ENCODE measurements at places on chromosomes 13 and 19.
A peak's percentile ranks its signal among the peaks of the same experiment; 100 is the strongest.

GRCh38 chr19:43469160-43469480 is 3.7 kb upstream of the LYPD3 start:
- peak; percentile 45 for DNase-seq

DNA sequence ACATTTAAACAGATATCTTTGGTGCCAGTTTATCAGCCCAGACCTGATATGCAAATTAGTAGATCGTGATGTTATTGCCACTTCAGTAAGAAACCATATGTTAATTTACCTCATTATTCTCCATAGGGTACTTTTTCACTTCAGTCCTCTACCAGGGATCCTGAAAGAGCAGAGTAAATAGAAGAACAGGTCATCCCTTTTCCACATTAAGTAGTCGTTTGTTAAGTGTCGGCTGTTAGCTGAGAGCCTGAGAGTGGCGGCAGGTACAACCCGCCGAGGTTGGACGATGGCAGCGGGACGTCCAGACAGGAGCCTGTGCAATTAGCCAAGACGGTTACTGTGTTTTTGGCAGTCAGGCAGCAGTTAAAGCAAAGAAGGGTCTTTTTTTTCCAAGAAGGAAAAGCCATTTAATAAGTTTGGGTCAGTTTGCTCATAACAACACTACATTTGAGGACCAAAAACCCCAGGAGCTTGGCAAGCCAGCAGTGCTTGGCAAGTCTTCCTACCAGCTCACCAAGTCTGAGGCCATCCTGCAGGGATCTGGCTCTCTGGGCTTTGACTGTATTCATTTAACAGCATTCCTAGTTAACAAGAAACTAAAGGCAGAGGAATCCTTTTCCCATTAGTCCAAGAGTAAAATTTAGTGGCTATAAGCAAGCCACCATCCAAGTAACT is 231.8 kb downstream of the SHISA2 start:
- no peak for DNase-seq

GRCh38 chr13:44240611-44241145 is 132.9 kb upstream of the SERP2 start:
- no peak for DNase-seq

DNA sequence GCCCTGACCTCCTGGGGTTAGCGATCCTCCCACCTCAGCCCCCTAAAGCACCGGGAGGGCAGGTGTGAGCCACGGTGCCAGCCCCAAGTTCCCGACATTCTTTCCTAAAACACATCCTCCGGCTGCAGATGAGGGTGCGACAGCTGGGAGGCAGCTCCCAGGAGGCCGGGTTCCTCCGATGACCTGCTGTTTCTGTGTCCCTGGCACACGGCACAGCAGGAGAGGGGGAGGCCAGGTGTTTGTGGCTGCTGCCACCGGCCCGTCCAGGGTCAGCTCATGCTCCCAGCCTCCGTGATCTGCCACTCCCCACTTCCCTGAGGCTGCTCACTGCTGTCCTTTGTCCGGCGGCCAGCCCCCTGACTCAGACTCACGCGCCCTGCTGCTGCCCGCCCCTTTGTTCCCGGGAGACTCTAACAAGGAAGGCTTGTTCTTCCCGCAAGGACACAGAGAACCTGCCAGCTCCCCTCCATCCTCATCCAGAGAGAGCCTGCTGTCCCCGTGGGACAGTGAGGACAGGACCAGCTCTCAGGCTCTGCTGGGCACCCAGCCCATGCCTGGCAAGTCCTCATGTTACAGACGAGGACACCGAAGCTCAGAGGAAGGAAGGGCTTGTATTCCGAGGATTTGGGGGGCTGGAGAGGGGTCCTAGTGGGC is 10.6 kb upstream of the MADCAM1 start:
- DNase-seq: no peak

GRCh38 chr19:36489920-36490415 is 607 bp upstream of the ZNF566 start:
- peak; percentile 81 for DNase-seq

DNA sequence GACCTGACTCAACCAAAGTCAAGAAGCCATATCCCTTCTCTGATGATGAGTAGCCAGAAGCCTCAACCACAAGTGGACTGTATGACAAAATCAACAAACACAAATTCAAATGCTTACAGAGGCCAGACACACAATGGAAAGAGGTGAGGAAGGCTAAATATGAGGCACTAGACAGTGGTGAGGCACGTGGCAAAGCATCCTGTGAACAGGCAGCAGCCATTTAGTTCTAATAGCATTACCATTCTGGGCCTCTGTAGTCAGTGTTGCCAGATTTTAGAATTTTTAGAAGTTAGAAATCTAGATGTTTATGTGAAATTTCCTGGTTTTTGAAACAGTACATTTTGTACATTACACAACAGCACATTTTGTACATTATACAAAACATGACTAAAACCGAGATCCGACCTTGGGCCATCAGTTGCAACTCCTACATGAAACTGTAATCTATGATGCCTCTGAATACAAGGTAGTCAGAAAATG is 403.3 kb downstream of the COG6 start:
- no peak for DNase-seq

DNA sequence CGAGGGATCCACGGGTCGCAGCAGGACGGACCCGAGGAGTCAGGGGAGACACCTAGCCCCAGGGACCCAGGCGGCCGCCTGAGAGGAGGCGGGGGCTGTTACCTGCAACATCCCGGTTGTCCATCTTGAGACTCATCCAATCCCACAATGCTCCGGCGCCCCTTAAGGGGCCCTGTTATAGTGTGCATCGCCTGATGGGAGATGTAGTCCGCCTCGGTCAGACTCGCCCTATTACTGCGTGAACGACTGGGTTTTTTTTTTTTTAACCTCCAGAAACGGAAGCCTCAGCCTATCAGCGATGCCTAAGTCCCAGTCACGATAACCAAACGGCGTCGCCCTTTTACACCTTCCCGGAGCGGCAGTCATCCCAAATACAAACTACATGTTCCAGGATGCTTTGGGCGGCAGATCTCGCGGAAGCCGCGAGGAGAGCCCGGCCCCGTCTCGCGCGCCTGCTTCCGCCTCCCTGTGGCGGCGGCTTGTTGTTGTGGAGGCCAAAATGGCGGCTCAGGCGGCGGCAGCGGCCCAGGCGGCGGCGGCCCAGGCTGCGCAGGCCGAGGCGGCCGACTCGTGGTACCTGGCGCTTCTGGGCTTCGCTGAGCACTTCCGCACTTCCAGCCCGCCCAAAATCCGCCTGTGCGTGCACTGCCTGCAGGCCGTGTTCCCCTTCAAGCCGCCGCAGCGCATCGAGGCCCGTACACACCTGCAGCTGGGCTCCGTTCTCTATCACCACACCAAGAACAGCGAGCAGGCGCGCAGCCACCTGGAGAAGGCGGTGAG is at the start of the genes MAU2 and SUGP1:
Gene MAU2 (plus strand): TSS at position 469 of the 780 bp plus-strand sequence. CDS start 31 bp downstream, at position 500.
Gene SUGP1 (minus strand): TSS at position 149 of the 780 bp plus-strand sequence. CDS start 13 bp downstream, at position 136.
- DNase-seq: peak; percentile 90

GRCh38 chr19:51644636-51645271 is 1.9 kb downstream of the SIGLEC14 start:
- no peak for DNase-seq

DNA sequence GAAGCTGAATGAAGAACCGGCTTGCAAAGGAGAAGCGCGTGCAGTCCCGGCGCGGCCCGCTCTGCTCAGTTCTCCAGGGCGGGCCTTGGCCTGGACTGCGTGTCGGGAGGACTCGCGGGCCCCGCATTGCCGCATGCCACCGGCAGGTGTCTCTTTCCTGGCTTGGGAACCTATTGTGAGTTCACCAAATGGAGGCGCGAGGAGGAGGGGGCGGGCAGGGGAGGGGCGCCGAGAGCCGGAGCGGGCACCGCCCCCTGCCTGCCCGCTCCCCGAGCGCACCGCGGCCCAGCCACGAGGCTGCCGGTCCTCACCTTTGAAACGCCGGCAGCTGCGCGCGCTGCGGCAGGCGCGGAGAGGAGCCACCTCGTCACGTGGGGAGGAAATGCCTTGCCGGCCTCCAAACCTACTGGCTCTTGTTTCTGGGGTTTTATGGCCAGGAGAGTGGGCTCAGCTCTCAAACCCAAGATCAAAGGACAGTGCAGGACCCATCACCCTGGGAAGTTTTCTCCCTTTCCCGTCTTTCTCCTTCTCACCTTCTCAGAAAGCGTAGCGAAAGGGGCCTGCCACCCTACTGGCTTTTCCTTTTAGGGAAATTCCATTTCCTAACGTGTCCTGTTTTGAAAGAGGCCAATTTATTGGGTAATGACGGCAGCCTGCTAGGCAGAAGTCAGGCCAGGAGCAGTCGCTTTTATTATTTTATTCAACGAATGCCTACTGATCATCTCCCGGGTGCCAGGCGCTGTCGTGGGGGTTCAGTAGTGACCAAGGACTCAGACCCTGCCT is 13.8 kb upstream of the UBE2L5 start:
- DNase-seq: peak; percentile 93

DNA sequence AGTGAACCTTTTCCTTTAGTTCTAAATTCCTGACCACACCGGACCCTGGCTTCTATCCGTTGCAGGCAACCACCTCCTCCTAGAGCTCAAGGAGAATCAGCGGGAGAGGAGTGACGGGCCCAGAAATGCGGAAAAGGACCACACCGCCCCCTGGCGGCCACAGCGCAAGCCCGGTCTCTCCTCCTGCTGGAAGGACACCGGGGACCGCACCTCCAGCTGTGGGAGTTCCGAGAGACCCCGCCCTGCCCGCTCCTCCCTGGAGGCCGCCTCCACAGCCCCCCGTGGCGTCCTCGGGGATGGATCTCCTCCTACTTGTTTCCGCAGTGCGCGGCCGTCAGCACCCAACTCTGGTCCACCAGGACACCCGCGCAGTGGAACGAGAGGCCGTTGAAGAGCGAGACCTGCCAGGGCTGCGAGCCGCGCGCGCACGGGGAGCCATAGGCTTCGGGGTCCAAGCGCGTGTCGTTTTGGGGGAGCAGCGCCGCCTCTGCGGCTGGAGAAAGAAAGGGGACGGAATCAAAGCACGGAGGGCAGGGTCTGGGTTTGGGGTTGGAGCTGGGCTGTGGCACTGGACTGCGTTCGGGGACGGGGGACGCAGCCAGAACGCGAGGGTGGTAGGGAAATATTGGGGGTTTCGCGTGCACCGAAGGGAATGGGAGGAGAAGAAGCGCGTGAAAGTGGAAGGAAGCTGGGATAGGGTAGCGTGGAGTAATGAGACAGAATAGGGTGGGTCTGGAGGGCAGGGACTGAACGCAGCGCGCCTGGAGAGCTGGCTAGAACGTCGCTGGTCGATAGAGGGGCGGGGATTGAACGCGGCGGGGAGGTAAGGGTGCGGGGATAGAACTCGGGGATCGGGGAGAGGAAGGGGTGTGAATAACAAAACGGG is 2.5 kb downstream of the KLK10 start:
- DNase-seq: peak; percentile 29

GRCh38 chr13:94323764-94324758 is 155.4 kb downstream of the DCT start:
- DNase-seq: peak; percentile 60

GRCh38 chr13:52156724-52157261 is 2.6 kb downstream of the NEK3 start:
- no peak for DNase-seq

DNA sequence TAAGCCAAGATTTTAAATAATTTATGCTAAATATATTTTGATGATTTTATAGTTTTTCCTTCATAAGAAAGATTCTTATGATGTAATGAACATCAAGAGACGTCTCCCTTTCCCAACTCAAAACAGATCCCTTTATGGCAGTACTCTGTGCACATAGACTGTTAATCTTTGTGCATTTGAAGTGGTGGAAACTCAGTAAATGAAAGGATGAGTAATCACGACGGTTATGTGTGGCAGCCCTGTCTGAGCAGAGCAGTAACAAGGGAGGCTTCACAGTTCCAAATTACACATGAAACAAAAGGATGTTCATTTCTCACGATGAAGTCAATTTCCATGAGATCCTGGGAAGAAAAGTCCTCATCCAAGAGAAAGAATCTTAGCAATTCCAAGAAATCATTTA is 498.1 kb downstream of the KLF5 start:
- DNase-seq: no peak

DNA sequence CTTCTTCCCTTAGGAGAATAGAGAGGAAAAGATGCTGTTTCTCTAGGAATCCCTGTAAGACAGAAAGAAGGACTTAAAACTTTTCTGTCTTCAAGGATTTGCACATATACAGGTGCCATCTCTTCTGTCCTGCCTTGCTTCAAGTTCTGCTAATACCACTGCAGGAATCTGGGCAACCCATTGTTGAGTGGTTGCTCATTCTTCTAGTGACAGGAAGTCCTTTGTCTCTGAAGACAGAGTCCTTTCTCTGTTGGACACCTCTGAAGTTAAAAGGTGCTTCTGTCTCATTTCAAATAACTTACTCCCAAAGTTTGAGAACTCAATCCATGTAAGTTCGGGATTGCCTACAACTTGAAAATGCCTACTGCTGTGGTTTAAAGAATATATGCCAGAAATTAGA is 114.4 kb upstream of the TMTC4 start:
- no peak for DNase-seq

- DNase-seq: no peak
Measured at GRCh38 chr13:83831796-83832195, 50.5 kb downstream of the SLITRK1 start.

DNA sequence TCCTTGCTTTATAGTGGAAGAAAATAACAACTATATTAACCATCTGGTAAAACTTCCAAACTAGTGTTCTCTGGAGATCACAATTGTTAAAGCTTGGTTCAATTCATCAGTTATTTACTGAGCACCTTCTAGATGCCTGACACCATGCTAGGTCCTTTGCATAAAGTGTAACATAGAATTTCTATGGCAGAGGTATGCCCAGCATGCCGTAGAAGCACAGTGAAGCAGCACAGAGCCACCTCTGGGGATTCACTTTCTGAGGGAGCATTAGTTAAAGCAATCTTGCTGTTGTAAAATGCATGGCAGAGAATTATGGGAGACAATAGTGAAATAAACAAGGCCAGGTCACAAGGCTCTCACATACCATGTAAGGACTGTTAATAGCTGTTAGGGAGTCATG is 75.2 kb downstream of the LRRC63 start:
- DNase-seq: no peak

DNA sequence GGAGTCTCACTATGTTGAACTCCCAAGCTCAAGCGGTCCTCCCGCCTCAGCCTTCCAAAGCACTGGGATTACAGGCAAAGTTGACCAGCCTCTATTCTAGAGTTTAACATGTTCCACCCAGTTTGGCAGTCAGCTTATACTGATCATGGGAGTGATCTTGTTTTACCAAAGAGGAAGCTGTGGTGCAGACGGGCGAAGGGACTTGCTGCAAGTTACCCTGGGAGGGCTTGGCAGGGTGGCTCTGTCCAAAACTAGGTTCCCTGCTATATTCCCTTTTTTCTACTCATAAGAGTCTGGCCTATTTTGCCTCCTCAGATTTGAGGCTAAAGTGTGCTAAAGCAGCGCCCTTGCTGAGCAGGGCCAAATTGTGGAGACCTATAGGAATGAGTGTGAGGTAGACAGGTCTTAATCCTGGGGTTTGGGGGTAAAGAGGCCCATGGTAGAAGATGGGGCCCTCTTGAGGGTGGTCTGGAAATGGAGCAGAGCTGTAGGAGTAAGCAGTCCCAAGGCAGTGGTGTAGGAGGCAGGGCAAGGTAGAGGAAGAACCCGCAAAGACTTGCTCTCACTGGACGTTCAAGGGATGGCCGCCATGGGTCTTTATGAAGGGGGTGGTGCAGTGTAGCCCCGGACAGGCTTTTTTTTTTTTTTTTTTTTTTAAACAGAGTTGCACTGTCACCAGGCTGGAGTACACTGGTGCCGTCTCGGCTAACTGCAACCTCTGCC is 3.3 kb downstream of the RPS19 start:
- DNase-seq: no peak

- no peak for DNase-seq
Measured at GRCh38 chr19:31268751-31269383, 80.4 kb downstream of the TSHZ3 start.
